G401 (cell line): ENCODE measurements at places on chromosomes 12 and 14.

DNA sequence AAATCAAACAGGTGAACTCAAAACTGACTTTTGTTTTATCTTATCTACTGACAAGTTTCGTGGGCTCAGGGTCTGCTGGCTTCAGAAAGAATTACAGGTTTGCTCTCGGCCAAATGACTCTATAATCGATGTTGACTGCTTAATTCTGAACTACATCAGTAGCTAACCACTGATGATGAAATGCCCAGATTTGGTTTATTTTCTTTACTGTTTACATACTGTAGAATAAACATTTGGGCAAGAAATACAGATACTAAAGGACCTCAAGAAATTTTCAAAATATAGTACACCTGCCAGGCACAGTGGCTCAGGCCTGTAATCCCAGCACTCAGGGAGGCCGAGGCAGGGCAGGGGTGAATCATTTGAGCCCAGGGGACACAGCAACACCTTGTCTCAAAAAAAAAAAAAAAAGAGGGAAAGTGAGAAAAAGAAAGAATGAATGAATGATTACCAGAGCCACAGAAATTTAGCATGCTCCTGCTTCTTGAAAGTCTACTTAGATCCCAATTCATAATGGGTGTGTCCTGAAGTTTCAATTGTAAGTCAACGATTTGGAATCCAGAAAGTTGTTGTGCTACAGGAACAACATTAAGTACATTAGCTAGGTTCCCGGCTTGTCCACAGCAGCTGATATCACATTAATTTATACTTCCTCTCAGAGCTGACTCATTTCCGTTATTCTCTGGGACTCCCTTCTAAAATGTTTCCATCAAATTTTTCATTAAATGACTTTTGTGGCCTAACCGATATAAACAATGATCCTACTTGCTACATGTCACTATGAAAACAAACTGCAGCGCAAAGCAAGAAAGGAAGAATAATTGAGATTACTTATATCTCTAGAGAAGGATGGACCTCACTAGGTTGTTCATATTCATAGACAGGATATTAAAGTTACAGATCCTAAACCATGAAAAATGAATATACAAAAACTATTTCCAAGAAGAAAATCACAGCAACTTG is 134.3 kb downstream of the MED13L start:
- no peak for DNase-seq

DNA sequence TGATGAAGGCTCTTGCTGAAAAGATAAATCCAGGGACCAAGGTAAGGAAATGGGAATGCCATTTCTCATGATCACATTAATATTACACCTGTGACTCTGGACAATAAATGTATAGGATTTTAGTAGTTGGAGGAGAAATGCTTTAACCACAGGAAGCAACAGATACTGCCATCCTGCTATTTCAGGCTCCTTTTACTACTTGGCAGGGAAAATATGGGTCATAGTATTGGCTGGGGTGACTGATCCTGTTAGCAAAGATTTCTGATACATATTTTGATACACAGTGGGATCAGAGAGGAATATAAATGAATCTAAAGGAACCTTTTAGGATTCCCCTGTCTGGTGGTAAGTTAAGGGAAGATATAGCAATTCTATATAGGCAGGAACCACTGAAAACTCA is 115.0 kb downstream of the IGF1 start:
- DNase-seq = no peak

DNA sequence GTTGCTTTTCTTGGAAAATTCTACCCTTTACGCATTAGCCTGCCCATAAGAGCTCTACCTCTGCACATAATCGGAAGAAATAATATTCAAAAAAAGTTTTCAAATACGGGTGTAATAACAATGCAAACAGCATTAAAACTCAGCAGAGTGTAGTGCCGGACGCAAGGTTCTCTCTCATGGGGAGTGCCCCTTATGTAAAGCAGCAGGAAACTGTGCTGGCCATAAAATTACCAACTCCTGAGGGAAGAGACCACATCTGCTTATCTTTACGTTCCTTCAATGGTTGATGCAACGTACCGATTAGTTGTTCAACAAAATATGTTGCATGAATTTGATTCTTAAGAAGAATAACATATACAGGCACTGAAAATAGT is 118.7 kb upstream of the TMCC3 start:
- no peak for DNase-seq

GRCh38 chr12:126676434-126676833 is 1590.5 kb upstream of the TMEM132C start:
- DNase-seq = no peak

DNA sequence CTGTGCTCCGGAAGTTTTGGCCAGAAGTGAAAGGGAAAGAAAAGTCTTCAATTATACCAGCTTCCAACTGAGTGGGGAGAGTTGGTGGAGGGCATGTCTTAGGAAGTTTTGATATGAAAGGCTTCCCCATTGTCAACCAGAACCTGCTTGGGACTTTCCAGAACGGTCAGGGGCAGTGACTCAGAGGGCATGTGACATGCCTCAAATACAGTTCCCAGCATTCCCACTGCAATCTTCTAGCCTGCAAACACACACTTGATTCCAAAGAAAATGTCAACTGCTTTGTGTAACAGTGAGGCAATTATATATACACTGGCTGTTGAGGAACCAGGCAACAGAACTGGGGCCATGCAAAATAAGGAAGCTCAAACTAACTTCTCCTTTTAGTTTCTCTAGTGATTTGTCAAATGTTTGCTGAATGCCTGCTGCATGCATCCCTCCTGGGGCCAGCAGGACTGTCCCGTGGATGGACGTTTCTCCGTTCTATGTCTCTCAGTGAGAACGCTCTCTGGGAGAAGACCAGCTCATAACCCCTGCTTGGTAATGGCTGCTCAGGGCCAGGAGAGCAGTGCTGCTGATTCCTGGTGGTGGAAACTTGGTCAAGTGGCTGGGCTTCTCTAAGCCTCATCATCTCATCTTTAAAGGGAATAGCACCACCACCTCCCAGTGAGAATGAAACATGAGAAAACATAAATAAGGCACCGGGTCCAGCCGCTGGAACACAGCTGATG is 18.3 kb downstream of the SLC25A47 start:
- DNase-seq = no peak

DNA sequence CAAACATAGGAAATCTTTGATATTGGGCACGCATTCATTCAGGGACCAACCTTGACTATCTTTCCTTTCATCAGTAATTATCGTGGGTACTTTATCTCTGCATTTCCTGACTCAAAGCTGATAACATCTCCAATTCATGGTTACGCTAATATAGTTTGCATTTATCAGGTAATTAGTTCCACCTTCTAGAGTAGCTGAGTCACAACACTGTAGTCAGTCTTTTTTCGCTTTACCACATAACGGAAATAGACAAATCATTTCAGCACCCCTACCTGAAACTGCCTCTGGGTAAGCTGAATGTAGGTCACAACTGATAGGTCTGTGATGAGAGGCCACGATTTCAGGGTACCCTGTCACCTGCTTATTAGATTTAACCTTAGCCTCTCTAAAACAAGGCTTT is 36.7 kb upstream of the IL22 start:
- DNase-seq = no peak

GRCh38 chr14:35336494-35337268 is 44.5 kb downstream of the PSMA6 start:
- DNase-seq = no peak

GRCh38 chr12:24530689-24531088 is 418.2 kb downstream of the BCAT1 start:
- DNase-seq = no peak

- no peak for DNase-seq
Measured at GRCh38 chr14:62952226-62952625, 93.0 kb downstream of the KCNH5 start.

DNA sequence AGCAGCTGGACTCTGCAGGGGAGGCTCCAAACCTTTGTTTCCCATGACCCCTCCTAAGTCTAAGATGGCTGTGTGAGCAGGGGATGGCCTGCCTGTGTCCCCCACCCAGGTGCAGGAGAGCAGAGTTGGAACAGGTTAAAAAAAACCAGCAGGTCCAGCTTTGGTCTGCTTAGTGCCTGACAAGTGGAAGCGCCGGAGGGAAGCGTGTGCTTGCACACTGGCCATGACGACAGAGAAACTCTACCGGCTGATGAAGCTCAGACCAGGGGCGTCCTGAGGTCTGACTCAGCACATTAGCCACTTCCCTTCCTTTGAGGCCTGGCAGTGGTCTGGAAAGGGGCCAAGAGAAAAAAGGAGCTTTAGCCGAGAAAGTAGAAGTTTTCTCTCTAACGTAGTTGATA is 280.1 kb downstream of the VRK1 start:
- no peak for DNase-seq

DNA sequence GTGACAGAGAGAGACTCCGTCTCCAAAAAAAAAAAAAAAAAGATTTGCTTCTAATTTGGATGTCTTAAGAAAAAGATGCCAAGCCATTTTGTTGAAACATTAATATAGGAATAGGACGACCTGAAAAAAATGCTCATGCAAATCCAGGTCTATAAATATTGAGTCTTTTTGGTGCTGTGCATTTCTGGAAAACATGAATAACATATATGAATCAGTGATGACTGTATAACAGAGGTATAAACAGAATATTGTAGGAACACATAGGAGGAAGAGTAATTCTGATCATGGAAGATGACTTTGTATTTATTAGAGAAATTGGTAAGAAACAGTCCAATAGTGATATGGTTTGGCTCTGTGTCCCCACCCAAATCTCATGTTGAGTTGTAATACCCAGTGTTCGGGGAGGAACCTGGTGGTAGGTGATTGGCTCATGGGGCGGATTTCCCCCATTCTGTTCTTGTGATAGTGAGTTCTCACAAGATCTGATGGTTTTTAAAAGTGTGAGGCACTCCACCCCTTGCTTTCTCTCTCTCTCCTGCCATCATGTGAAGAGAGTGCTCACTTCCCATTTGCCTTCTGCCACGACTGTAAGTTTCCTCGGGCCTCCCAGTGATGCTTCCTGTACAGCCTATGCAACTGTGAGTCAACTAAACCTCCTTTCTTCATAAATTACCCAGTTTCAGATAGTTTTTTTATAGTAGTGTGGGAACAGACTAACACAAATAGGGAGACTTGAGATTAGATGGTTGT is 3.0 kb upstream of the SRSF5 start:
- no peak for DNase-seq

- DNase-seq = no peak
Measured at GRCh38 chr12:131784909-131785762, 43.1 kb upstream of the MMP17 start.

- DNase-seq = peak; percentile 41
Measured at GRCh38 chr12:91817517-91817916, 328.1 kb downstream of the BTG1 start.

- DNase-seq = no peak
Measured at GRCh38 chr14:106586098-106586704, 1059.8 kb downstream of the TMEM121 start.
